ENCODE measurements at places on chromosomes 3 and 15.

DNA sequence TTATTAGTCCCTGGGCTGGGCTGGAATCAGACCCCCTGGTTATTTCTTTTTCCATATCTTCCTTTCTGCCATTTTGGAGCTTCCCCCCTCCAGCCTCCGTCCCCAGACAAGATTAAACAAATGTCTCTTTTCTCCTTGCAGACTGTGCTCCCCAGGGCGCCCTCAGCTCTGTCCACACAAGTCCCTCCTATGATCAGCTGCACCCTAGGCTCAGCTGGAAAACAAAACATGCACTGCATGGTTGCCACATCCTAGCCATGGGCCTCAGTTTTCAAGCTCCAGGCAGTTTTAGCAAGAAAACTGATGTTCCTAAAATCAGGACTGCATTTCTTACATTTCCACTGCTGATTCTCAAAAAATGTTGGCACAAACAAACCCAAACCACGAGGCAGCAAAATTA lies 23.5 kb upstream of the RFTN1 start:
- DNase-seq: no peak

DNA sequence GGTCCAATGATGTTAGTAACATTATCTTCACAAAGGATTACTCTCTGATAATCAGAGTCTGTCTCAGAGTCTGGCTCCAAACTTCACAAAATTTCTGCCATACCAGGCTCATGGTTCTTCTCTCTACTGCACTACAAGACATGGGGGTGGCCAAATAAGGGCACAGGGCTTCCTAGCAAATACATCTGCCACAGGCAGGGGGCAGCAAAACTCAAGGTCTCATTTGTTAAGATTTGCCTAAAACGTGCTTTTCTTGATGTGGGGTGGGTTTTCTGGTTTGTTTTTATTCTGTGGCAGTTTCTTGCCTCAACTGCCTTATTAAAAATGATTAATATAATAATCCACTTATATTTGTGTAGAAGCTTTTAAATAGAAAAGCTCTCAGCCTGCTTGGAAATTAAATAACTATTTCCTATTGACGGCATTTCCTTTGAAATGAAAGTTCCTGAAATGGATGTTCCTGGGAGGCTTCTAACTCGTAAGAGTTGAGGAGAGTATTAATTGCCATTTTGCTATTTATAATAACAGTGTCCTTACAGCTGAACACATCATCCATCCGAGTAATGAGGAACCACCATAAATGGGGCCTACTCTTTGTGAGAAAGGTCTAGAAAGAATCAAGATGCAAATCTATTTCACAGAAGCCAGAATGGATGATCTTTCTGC lies 53.8 kb downstream of the SST start:
- DNase-seq: peak; percentile 38

DNA sequence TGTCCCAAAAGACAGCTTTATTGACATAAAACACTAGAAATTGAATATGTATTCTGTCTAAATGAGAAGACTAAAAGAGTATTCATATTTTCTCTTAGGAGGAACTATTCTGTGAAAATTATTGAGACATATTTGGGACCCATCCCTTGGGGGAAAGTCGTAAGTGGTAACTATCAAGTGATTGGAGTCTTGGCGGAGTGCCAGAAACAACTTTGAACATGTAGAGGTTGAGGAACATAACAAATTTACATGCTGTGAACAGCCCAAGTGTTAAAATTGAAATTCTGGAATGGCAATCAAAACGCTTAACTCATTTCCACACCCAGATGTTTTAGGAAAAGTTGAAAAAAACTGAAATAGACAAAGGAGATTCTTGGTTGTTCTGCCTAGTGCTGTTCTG lies 1034.6 kb downstream of the NSUN3 start:
- DNase-seq: no peak

DNA sequence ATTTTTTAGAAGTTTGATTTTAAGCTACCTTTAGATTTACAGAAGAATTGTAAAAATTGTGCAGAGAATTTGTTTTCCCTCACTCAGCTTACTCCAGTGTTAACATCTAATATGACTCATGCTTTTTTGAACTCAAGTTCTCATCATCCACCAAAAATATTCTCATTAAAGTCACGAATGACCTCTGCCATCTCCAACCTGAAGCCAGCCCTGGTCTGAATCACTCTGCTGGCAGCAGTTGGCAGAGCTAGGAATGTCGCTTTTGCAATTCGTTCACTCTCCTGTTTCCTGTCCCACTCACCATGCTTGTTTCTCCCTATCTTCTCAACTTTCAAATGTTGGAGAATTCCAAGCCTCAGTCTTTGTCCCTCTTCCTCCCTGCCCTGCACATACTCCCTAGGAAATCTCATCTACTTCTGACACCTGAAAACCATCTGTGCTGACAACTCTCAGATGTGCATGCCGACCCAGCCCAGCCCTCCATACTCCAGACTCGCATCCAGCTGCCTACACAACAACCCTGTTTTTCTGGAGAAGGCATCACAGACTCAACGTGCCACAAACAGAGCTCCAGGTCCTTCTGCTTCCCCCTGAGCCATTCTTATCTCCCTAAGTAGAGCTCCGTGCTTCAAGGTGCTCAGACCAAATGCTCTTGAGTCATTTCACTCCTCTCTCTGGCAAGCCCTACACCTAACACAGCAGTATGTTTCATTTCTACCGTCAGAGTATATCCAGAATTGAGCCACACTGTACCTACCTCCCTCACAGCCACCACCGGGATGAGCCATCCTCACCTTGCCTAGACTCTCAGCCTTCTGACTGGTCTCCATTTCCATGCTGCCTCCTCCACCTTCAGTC lies 24.9 kb downstream of the PRR23E start:
- no peak for DNase-seq

- no peak for DNase-seq
These were observed 1.8 kb upstream of the STT3B start for GRCh38 chr3:31530960-31531335.

GRCh38 chr3:53028641-53029040 lies 17.2 kb downstream of the SFMBT1 start:
- no peak for DNase-seq

DNA sequence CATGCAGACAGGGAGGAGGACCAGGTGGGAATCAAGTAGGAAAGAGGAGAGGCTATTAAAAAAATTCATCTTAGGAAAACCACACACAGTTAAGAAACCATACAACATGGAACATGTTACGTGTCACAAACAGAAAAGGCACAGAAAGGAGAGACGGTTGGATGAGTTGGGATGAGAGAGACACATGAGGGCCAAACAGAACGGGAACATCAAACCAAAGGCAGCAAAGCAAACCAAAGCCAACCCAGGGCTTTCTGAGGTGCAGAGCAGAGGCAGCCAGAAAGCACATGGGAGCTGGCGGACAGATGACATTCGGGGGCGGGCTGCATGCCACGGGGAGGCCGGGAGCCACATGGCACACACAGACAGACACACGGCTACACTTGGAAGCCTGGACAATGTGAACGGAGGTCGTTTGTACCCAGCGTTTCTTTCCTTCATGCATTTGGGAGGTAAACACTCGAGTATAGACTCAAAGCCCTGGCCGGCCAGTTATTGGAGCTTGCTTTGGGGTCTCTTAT lies 8.6 kb upstream of the SEC13 start:
- no peak for DNase-seq

GRCh38 chr3:128814519-128815317 lies 64.7 kb upstream of the ACAD9 start:
- no peak for DNase-seq

DNA sequence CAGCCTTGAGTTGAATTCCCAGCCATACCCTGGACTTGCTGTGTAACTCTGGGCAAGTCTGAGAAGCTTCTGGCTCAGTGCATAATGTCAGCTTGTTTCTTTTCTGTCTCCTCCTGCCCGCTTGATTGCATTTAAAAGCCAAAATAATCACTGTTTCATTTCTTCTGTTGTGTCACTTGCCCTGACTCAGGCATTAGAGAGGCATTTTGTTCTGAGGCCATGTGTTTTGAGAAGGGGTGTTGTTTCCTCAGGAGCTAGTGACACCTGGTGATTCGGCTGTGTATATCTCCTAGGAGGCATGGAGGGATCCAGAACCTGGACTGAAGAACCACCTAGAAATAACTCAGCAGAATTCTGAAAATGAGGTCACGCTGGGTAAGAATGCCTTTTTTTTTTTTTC lies 16.0 kb downstream of the WDR73 start:
- no peak for DNase-seq

DNA sequence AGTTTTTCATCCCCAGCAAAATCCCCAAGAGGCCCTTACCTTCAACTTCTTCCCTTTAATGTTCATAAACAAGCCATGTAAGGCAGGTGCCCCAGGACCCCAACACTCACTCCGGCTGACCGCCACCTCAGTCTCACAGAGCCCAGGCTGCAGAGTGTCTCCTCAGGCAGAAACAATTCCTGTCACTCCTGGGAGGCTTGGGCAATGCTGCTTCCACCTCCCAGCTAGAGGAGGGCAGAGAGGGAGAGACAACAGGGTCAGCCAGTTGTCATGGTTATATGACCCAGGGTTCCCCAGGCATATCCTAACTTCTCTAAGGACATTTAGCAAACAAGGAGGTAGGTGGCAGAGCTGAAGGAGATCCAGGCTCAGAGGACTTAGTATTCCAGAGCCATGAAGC lies at the start of gene PLIN1:
Gene PLIN1 (minus strand): TSS at position 156 of the 400 bp plus-strand sequence. CDS start 1,878 bp downstream, outside the sequence.
- no peak for DNase-seq

DNA sequence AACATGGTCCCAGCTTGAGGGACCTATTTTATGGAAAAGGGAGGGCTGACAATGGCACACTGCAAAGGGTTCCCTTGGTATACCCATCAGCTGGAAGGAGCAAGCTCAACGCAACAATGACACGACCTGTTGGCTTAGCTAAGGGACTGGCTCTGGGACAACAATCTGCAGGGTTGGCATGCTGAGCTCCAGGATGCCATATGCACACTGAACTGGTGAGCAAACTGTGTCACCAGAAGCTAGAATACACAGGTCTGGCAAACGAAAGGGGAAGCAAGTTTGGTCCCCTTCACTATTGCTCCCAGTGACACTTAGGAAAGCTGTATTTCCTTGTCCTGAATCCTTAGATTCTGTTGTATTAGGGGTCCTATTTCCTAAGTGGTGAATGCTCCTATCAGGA lies 38.0 kb upstream of the RASGRF1 start:
- DNase-seq: no peak

Measured in head of caudate nucleus (tissue), 42 donors.